ENCODE measurements at places on chromosomes 3 and 15.

DNA sequence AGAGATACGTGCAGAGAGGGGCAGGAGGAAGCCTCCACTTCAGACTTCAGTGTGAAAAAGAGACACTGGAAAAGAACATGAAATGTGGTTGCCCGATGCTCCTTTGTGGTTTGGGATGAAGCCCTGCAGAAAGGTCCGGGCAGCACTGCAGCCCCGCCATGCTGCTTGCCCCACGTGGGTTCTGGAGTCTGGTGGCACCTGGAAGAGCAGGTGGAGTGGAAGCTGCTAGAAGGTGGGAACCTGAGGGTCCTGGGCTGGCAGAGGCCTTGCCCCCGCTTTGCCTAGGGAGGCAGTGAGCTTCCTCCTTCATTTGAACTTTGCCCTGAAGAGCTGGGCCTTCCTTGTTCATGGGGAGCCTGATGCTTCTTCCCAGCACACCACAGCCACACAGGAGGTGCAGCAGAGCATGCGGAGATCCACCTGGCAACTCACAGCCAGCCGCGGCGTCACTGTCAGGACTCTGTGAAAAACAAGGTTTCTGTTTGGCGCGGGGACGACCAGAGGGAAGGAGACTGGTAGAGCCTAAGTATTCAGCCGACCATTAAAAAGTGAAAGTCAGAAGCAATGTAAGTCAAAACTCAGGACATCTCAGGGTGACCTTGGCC, 59.0 kb downstream of the APBA2 start:
- no peak for DNase-seq

- no peak for DNase-seq
These were observed 166.2 kb downstream of the CHDH start for GRCh38 chr3:53680028-53680427.

DNA sequence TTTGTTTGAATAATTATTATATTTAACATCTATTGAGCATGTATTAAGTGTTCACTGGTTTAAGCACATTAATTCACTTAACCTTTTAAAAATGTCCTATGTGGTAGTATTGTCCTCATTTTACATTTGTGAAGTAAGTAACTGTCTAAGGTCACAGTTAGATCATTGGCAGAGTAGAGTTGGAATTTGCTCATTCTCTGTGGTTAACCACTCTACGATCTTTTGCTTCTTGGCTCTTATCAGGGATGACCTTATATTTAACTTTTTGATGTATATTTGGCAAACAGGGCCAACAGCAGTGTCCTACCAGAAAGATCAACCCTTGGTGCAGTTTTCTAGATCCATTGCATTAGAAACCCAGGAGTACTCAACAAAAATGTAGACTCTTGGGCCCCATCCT, 34.0 kb downstream of the PXK start:
- no peak for DNase-seq

GRCh38 chr3:182370949-182371348, 422.4 kb upstream of the ATP11B start:
- no peak for DNase-seq

- DNase-seq = no peak
These were observed 14.3 kb downstream of the IGDCC4 start for GRCh38 chr15:65408324-65409035.

- no peak for DNase-seq
These were observed 401.8 kb downstream of the SHQ1 start for GRCh38 chr3:72446218-72447058.

GRCh38 chr15:48939648-48940047, 24.1 kb downstream of the SHC4 start:
- peak; percentile 31 for DNase-seq

- no peak for DNase-seq
These were observed 102.1 kb downstream of the VGLL4 start for GRCh38 chr3:11541321-11542303.

DNA sequence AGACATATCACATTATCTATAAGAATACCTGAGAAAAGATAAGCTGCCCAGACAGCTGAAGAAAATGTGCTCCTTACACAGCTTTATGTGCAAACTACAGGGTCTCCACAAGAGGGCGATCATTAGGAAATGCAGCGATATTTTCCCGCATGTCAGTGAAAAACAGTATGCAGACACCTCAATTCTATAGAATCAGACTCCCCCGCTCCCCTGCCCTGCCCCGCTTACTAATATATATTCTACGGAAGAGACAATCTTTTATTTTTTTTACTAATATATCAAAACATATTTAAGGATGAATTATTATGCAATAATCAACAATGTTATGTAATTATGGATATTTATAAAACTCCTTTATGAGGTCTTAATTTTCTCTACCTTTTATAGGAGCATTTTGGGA, 681.3 kb downstream of the ROBO1 start:
- no peak for DNase-seq

DNA sequence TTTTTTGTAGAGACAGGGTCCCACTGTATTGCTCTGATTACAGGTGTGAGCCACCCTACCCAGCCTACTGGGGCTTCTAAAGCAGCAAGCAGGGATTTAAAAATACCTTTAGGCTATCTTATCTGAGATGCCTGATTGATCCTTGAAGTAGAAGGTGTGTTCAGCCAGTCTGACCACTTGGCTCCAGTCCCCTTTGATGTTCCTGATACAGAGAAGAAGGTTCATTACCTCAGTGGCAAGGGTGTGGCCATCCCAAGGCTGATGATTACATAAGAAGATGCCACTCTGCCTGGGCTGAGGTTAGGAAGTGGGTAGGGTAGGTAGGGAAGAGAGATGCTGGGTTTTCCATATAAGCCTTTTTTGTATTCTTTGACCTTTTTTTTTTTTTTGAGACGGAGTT, 11.2 kb upstream of the DCAF1 start:
- DNase-seq = no peak

- DNase-seq = no peak
These were observed 174.9 kb downstream of the XXYLT1 start for GRCh38 chr3:195096053-195096452.

GRCh38 chr15:97867870-97868269, 92.6 kb upstream of the ARRDC4 start:
- peak; percentile 49 for DNase-seq

GRCh38 chr3:110459021-110459420, 612.6 kb upstream of the NECTIN3 start:
- no peak for DNase-seq

DNA sequence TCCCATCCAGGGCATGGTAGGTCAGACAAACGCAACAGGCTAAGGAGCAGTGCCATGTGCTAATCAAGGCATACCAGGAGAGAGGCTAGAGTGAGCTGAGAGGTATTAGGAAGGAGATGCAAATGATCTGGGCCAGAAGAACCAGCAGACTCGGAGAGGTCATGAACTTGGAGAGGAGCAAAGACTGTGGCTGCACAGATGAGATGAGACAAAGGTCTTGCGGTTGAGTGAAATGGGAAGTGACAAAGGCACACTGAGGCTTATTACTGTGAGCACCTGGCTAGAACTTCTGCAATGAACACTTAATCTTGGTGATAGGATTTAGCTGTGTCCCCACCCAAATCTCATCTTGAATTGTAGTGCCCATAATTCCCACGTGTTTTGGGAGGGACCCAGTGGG, 380.2 kb downstream of the ULK4 start:
- DNase-seq = no peak
